Progenitor cell of endocrine pancreas (in vitro differentiated cells): ENCODE measurements at places on chromosomes 1 and 21. TPM values are rescaled to one million over a fixed set of nuclear protein-coding genes. Genes with fewer than 3 reads are reported as not detected.

LDLRAD1 gene
- 0.20 and 0.84 TPM in 2 replicates for total RNA-seq

CADM3 gene
- 7.1 and 8.9 TPM in 2 replicates for total RNA-seq

IL23R gene
- not detected in 2 replicates for total RNA-seq

SLC30A2 gene
- 0.13 and 0.17 TPM in 2 replicates for total RNA-seq

MEX3A gene
- total RNA-seq, result 112 and 113 TPM in 2 replicates

H3-3A gene
- total RNA-seq, result 1,238 and 1,313 TPM in 2 replicates

SPRR3 gene
- not detected in 2 replicates for total RNA-seq

DNA sequence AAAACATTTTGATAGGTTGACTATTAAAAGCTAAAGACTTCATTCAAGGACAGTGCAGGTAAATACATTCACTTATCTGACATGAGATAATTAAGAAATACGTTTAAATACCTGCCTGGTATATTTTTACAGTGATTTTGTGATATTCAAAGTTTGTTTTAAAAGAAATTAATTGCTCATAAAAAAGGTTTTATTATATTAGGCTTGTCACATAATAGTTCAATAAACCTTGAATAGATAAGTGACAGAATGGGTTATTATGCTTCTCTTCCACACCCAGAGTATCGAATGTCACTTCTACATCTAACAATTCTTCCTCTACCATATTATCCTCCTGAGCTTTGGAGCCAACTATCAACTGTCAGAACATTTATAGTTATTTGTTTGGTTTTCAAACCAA, 60.0 kb downstream of the LTN1 start:
- no peaks in the 10 kb centered on the region for H3K27me3 ChIP-seq
- H3K27ac ChIP-seq, result no peak overlapping the region
- no peak for DNase-seq
- peaks cover 24% of the 10 kb centered on the region for H3K36me3 ChIP-seq
- H3K4me1 ChIP-seq, result peaks cover 2% of the 10 kb centered on the region
- H3K4me3 ChIP-seq, result no peak overlapping the region

DNA sequence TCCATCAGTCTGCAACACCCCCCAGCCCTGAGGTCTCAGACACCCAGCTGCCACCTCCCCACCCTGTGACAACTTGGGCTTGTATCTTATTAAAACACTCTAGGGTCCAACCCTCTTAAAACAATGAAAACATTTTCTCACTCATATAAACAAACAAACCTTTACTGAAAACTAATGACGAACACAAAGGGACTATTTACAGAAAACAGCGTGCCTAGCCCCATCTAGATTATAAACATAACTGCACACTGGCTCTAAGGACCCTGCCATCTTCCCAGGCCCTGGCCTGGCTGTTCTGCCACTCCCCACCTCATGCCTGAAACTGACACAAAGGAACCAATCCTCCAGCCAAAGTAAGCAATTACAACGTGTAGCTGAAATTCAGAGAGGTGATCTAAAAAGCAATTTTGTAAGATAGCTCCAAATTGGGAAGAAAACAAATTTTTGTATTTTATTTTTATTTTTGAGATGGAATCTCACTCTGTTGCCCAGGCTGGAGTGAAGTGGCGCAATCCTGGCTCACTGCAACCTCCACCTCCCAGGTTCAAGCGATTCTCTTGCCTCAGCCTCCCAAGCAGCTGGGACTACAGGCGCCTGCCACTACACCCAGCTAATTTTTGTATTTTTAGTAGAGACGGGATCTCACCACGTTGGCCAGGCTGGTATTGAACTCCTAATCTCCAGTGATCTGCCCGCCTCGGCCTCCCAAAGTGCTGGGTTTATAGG, 40.9 kb downstream of the CAPZB start:
- H3K4me3 ChIP-seq, result no peak overlapping the region
- no peaks in the 10 kb centered on the region for H3K36me3 ChIP-seq
- H3K27ac ChIP-seq, result peak overlapping the region; percentile 67
- peaks cover 23% of the 10 kb centered on the region for H3K4me1 ChIP-seq
- no peaks in the 10 kb centered on the region for H3K27me3 ChIP-seq

DNA sequence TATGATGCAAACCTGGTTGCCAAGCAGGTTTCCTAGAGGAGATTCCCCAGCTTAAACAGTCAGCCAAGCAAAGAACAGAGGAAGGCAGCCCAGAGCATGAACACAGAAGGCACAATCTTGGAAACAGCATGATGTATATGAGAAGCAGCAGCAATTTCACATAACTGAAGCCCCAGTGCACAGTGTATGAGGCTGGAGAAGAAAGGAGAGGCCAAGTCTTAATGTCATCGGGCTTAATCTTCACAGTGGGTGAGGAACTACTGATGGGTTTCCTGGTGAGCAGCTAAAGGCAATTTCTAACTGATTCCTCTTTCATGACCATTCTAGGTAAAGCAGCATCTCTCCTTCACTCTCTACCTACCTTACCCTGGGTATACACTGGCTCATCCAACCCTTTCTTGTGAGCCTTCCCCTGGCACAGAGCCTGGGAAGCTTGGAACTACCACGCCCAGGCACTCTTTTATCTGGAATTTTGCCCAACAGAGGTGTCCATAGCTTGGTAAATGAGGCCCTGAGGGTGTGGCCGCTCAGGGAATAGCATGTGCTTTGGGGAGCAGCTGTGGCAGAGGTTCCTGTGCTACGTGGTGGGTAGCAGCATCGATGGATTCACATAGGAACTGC, 22.0 kb downstream of the FYB2 start:
- H3K4me3 ChIP-seq, result no peak overlapping the region
- no peak for DNase-seq
- no peak overlapping the region for H3K27ac ChIP-seq
- H3K27me3 ChIP-seq, result no peaks in the 10 kb centered on the region

DNA sequence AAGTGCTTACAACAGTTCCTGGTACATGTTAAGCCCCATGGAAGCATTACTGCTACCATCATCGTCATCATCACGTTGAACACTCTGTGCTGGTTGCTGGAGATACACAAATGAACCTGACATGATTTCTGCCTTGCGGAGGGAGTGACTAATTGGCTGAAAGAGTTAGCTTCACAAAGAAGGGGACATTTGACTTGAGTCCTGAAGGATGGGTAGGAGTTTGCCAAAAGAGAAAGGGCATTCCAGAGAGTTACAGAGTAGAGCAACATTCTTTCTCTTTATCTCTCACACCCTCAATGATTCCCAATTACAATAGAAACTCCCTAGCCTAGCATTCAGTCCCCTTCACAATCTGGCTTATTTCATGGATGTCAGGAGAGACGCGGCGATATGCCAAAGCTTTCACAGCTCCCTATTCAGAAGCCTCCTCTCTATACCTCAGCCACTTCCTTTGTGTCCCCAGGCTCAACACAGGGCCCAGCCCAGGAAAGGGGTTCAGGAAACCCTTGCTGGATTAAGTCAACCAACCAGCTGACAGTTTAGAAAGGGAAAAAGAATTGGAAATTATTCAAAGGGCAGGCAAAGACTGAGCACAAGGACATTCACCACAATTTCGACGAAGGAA, 38.0 kb downstream of the SLC1A7 start:
- H3K36me3 ChIP-seq, result no peaks in the 10 kb centered on the region
- H3K27me3 ChIP-seq, result peaks cover 51% of the 10 kb centered on the region
- no peak for DNase-seq
- no peak overlapping the region for H3K4me3 ChIP-seq
- peaks cover 19% of the 10 kb centered on the region for H3K4me1 ChIP-seq

- H3K36me3 ChIP-seq, result no peaks in the 10 kb centered on the region
- no peak overlapping the region for H3K27ac ChIP-seq
- H3K27me3 ChIP-seq, result peaks cover 33% of the 10 kb centered on the region
- H3K4me3 ChIP-seq, result no peak overlapping the region
- H3K4me1 ChIP-seq, result peaks cover 23% of the 10 kb centered on the region
Measured at GRCh38 chr1:43009274-43009673, 50.6 kb upstream of the SLC2A1 start.

DNA sequence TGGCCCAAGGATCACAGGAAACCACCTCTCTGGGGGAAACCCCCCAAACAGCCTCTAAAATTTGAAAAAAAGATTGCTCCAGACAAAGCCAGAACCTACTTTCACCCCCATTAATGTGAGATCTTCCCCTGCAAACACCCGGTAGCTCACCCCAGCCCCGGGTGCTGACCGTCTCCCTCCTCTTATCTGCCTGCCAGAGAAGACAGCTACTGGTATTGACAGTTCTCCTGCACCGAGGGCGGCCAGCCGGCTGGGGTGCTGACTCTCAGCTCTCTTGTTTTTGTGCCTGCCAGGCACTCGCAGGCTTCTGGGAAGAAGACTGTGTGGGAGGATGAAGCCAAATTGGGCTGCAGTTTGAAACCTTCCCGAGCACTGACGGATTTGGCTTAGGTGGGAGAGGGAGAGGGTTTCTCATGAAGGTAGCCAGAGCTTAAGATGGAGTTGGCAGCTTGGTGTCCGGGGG, 48.2 kb downstream of the RASSF5 start:
- H3K27me3 ChIP-seq, result peaks cover 42% of the 10 kb centered on the region
- peaks cover 38% of the 10 kb centered on the region for H3K4me1 ChIP-seq
- H3K4me3 ChIP-seq, result no peak overlapping the region
- H3K36me3 ChIP-seq, result no peaks in the 10 kb centered on the region
- DNase-seq, result no peak

- DNase-seq, result no peak
- H3K27ac ChIP-seq, result no peak overlapping the region
- H3K4me3 ChIP-seq, result no peak overlapping the region
- H3K36me3 ChIP-seq, result no peaks in the 10 kb centered on the region
- peaks cover 91% of the 10 kb centered on the region for H3K27me3 ChIP-seq
Measured at GRCh38 chr1:44424747-44425146, 19.7 kb downstream of the RNF220 start.

DNA sequence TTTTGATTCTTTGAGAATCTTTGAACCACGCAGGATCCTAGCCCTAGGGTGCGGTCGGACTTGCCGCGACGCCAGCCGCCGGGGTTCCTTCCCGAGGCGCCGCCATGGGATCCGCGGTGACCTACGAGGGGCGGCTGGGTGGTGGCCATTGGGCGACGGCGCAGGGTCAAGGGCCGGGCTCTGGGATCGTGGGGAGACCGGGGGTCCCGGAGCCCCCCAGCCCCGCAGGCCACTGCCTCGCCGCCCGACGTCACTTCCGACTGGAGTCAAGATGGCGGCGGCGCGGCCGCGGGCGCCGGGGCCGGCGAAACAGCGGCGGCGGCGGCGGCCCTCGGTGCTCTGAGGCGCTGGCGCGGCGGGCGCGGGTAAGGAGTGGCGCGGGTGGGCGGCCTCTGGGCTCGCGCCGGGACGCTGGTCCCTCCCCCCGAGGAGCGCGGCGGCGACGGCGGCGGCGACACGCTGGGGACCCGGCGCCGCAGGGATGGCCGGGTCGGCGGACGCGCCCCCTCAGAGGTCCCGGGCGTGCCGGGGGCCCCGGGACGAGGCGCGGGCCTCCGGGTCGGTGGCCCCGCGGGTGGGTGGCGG, at the start of gene PRDM2:
TSS of gene PRDM2 (plus strand) at position 253 of the 585 bp plus-strand sequence. CDS start 15,418 bp downstream, outside the sequence.
- H3K4me3 ChIP-seq, result peak within 1 kb of the TSS; percentile 83
- H3K27ac ChIP-seq, result peak within 1 kb of the TSS; percentile 93
- H3K4me1 ChIP-seq, result peaks cover 9% of the 10 kb centered on the region
- peaks cover 8% of the 10 kb centered on the region for H3K27me3 ChIP-seq
- H3K36me3 ChIP-seq, result peaks cover 9% of the 10 kb centered on the region
- peak; percentile 36 for DNase-seq

- H3K4me1 ChIP-seq, result no peaks in the 10 kb centered on the region
- no peaks in the 10 kb centered on the region for H3K36me3 ChIP-seq
- H3K4me3 ChIP-seq, result no peak overlapping the region
- no peak overlapping the region for H3K27ac ChIP-seq
Measured at GRCh38 chr1:30147188-30147587, 576.2 kb downstream of the MATN1 start.

GRCh38 chr1:220521778-220522177, 6.2 kb upstream of the MARK1 start:
- H3K36me3 ChIP-seq, result no peaks in the 10 kb centered on the region
- no peak for DNase-seq
- no peak overlapping the region for H3K4me3 ChIP-seq
- peaks cover 31% of the 10 kb centered on the region for H3K27me3 ChIP-seq
- H3K4me1 ChIP-seq, result peaks cover 4% of the 10 kb centered on the region

DNA sequence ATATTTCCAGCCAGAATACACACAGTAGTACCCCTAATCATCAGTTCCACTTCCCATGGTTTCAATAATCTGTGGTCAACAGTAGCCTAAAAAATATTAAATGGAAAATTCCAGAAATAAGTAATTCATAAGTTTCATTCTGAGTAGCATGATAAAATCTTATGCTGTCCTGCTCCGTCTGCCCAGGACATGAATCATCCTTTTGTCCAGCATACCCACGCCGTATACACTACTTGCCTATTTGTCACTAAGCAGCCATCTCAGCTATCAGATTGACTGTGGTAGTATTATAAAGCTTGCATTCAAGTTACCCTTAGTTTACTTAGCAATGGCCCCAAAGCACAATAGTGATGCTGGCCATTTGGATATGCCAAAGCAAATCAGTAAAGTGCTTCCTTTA, 118.7 kb downstream of the SLC5A9 start:
- H3K4me1 ChIP-seq, result no peaks in the 10 kb centered on the region
- no peak overlapping the region for H3K4me3 ChIP-seq
- H3K36me3 ChIP-seq, result peaks cover 17% of the 10 kb centered on the region
- H3K27me3 ChIP-seq, result no peaks in the 10 kb centered on the region
- no peak for DNase-seq

GRCh38 chr1:40799351-40799867, 15.8 kb downstream of the KCNQ4 start:
- H3K27me3 ChIP-seq, result peaks cover 45% of the 10 kb centered on the region
- H3K27ac ChIP-seq, result no peak overlapping the region
- DNase-seq, result no peak
- no peak overlapping the region for H3K4me3 ChIP-seq
- no peaks in the 10 kb centered on the region for H3K36me3 ChIP-seq

DNA sequence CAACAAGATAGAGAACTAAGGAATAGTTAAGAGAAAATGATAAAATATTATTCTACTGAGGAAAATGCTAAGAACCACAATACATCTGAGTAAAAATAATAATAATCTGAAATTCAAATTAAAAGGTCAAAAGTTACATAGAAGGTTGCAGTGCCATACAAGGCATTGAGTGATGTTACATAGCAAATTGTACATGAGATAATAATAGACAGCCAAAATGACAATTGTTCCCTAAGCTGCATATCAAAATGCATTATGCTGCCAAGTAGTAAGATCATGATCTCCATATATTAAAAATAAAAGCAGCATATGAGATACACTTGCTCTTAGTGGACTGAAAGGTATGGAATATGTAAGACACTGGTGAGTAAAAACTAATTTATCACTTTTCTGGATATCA, 547.7 kb downstream of the KCNT2 start:
- no peak overlapping the region for H3K27ac ChIP-seq
- H3K4me1 ChIP-seq, result peaks cover 16% of the 10 kb centered on the region
- no peak for DNase-seq
- H3K27me3 ChIP-seq, result no peaks in the 10 kb centered on the region

- no peaks in the 10 kb centered on the region for H3K27me3 ChIP-seq
- H3K4me1 ChIP-seq, result peaks cover 4% of the 10 kb centered on the region
- peaks cover 6% of the 10 kb centered on the region for H3K36me3 ChIP-seq
- no peak overlapping the region for H3K4me3 ChIP-seq
Measured at GRCh38 chr1:100433563-100433962, 81.3 kb downstream of the CDC14A start.

GRCh38 chr21:34307991-34308532, 55.7 kb upstream of the KCNE2 start:
- H3K27me3 ChIP-seq, result peaks cover 2% of the 10 kb centered on the region
- H3K27ac ChIP-seq, result no peak overlapping the region
- DNase-seq, result no peak
- no peaks in the 10 kb centered on the region for H3K4me1 ChIP-seq
- H3K4me3 ChIP-seq, result no peak overlapping the region
